ENCODE measurements at places on chromosomes 7 and 10.
A peak's percentile ranks its signal among the peaks of the same experiment; 100 is the strongest.

GRCh38 chr7:48097521-48098231 lies 8.6 kb downstream of the UPP1 start:
- DNase-seq: no peak

- DNase-seq: no peak
Measured at GRCh38 chr10:47340608-47341170, 7.5 kb upstream of the RBP3 start.

GRCh38 chr10:100882671-100883311 lies 30.0 kb upstream of the SLF2 start:
- peak; percentile 10 for DNase-seq

GRCh38 chr7:69765879-69766278 lies 167.6 kb downstream of the AUTS2 start:
- no peak for DNase-seq

GRCh38 chr10:18906636-18907035 lies 142.0 kb upstream of the MALRD1 start:
- no peak for DNase-seq

DNA sequence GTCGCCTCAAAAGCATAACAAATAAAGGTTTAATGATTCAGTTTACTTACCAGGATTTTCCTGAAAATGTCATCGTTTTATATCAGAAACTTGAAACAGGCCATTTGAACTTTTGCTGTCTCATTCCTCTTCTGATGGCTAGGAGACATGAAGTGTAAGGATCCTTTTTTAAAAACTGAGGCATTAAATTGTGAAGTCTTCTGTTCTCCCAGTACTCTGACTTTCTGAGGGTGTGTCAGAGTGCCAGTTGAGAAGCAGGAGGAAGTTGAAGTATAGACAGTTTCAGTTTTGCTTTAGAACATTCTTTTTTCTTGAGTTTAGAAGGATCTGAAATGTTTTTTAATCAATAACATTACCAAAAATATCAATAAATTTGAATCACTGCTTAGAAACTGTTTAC lies at the start of gene SAMD9L:
TSS of gene SAMD9L (minus strand) at position 242 of the 400 bp plus-strand sequence. CDS start 12,414 bp downstream, outside the sequence.
- DNase-seq: no peak

- DNase-seq: no peak
Measured at GRCh38 chr10:8633909-8634308, 579.4 kb downstream of the GATA3 start.

DNA sequence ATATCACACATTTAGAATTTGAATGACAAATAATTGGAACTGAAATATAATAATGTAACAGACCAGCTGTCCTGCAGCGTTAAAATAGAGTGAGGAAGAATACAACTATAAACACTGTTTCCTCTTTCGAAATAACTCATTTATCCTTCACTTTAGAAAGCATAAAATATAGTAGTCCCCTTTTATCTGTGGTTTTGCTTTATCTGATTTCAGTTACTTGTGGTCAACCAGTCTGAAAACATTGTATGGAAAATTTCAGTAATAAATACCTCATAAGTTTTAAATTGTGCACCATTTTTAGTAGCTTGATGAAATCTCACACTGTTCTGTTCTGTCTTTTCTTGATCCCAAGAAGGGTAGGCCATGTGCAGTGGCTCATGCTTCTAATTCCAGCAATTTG lies 31.7 kb downstream of the POLR1F start:
- DNase-seq: no peak

GRCh38 chr7:76358011-76358480 lies 745 bp downstream of the YWHAG start:
- no peak for DNase-seq

DNA sequence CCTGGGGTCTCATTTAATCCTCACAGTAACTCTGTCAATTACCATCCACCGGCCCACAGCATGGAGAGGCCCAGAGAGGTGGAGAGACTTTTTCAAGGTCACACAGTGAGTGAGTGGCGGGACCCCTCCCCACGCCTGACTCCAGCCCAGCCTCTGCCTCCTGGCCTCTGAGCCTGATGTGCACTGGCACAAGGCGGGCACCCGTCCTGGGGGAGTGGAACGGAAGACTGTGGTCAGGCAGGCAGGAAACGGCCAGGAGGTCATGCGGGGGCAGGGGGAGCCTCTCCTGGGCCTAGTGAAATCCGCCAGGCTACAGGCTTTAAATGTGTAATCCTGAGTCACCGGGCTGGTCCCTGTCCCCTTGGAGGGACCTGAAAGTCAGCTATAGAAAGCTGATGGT lies 32.2 kb downstream of the ZCCHC24 start:
- no peak for DNase-seq

Measured in retinal pigment epithelial cell (primary cell).